ENCODE measurements at places on chromosomes 16 and 17.

DNA sequence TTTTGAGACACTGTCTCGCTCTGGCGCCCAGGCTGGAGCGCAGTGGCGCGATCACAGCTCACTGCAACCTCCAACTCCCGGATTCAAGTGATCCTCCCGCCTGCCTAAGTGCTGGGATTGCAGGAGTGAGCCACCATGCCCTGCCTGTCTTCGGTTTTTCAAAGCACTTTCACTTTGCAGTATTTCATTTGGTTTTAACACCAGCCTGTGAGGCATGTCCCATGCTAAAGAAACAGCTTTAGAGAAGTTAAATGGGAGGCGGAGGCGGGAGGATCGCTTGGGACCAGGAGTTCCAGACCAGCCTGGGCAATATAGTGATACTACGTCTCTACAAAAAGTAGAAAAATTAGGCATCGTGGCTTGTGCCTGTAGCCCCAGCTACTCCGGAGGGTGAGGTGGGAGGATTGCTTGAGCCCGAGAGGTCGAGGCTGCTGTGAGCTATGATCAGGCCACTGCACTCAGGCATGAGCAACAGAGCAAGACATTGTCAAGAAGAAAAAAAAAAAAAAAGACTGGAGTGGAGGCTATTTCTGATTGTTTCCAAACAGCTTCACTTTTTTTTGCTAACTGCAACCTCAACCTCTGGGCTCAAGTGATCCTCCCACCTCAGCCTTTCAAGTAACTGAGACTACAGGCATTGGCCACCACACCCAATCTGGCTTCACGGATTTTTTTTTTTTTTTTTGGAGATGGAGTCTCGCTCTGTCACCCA is 1.3 kb downstream of the METTL23 start:
- no peak for DNase-seq

DNA sequence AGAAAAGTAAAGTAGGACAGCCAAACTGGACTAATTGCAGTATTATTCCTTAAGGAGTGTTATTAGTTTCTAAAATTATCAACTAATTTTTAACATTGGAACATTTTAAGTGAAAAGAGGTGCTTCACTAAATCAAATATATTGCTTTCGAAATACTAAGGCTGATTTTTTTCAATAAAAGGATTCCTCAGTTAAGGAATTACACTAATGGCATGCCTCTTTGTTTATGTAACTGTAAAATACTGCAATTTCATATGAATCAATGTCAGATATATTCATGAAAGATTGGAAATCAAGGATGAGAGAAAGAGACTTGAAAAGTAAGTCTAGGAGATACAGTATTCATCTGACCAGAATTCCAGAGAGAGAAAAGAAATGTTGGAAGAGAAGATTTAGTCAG is 129.8 kb downstream of the TANC2 start:
- DNase-seq: no peak

GRCh38 chr16:21654881-21655280 is 2.5 kb upstream of the IGSF6 start:
- no peak for DNase-seq

DNA sequence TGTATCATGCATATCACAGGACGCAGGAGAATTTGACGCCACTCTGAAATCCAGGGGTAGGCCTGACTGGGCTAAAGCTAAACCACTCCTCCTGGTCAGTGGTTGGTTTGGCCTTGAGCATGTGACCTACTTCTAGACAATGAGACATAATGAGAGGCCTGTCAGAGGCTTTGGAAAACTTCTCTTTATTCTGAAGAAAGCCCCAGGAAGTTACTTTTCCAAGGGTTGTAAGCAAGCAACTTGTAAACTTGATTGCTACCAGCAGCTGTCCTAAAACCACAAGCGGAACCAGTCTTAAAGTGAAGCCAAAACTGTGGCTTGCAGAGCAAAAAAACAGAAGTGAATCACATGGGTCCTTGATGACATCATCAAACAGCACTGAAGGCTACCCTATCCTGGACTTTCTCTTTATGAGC is 138.2 kb upstream of the COX10 start:
- DNase-seq: no peak
